AG09309 (cell line): ENCODE measurements at places on chromosomes 1 and 21.

- DNase-seq: no peak
These were observed 40.0 kb upstream of the DPH5 start for GRCh38 chr1:101065575-101065974.

GRCh38 chr1:243407284-243408018, 151.6 kb downstream of the SDCCAG8 start:
- DNase-seq: peak; percentile 32

DNA sequence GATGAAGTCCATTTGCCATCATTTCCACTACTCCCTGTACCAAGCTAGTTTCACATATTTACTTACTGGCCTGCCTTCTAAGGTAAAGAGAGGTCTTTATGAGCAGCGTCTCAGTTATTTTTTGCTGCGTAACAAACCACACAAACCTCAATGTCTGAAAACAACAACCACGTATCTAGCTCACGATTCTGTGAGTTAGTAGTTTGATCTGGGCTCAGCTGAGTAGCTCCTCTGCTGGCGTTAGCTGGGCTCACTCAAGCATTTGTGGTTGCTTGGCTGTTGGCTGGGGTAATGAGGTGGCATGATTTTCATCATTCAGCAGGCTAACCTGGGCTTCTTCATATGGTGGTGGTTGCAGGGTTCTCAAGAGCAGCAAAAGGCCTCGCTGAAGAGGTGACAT, 225.4 kb downstream of the FOXD2 start:
- DNase-seq: no peak

GRCh38 chr1:12145616-12146342, 21.0 kb upstream of the TNFRSF1B start:
- no peak for DNase-seq

GRCh38 chr1:88462488-88463261, 221.4 kb upstream of the PKN2 start:
- no peak for DNase-seq

GRCh38 chr1:74504125-74504932, 8.1 kb downstream of the LRRC53 start:
- no peak for DNase-seq

GRCh38 chr1:186295980-186296379, 79.1 kb downstream of the TPR start:
- no peak for DNase-seq

- DNase-seq: no peak
These were observed 109.3 kb downstream of the RUNX1 start for GRCh38 chr21:34939673-34940331.

- no peak for DNase-seq
These were observed 63.9 kb upstream of the DISP3 start for GRCh38 chr1:11414926-11415538.

GRCh38 chr1:41611932-41612450, 127.5 kb upstream of the EDN2 start:
- DNase-seq: no peak
